ENCODE measurements at places on chromosomes 2 and 18.

- peak; percentile 46 for DNase-seq
These were observed 175.7 kb upstream of the TANK start for GRCh38 chr2:160984426-160985077.

- no peak for DNase-seq
These were observed 4.4 kb downstream of the ACTR3 start for GRCh38 chr2:113894156-113894743.

DNA sequence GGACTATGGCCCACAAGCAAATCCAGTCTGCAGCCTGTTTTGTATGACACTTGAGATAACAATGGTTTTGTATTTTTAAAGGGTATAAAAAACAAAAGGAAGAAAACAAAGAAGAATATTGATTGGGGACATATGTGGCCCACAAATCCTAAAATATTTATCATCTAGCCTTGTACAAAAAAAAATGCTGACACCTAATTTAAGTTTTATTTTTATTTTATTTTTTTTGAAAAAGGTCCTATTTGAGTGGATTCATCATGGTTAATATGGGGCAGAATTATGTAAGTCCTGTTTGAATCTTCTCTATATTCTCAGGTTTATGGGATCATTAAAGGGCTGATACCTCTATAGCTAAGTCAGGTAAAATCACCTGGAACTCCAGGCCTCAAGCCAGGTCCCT lies 525.7 kb downstream of the LRP1B start:
- no peak for DNase-seq

GRCh38 chr18:23210526-23210925 lies 75.2 kb downstream of the CABLES1 start:
- DNase-seq: no peak

- no peak for DNase-seq
These were observed 146.7 kb upstream of the EPAS1 start for GRCh38 chr2:46150445-46150955.

DNA sequence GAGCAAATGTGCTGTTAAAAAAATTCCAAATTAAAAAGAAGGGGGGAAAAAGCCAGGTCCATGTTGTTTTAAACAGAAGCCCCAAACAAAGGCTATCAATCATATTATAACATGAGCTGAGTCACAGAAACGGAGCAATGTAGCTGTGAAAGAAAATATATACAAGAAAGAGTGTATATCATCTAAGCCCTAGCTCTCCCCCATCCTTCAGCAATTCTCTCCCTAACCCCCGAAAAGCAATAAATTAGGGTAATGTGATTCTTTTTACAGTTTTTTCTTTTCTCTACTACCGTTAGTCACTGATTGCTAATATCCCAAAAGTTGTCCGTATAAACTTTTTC lies 25.3 kb downstream of the FEZ2 start:
- no peak for DNase-seq

DNA sequence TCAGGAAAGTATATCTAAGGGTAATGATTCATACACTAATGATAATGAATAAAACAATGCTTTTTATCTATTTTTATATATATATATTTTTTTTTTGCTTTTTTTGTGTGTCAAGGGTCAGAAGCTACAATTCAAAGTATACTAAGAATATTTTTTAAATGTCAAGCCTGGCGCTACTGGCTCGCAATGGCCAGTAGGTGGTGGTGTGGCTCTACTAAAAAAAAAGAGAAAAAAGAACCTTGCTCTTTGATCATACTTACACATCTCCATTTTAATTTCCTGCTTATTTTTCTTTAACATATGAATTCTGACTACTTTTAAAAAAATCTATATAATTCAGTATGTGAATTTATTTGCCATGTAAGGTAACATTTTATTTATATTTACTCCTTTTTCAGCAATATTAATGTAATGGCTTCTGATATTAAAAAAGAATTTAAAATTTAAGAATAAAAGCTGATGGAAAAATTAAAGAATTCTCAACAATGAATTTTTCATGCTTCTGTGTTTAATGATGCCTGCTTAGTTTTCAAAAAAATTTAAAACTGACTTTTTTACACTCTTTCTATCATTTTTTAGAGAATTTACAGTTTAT lies 232.9 kb downstream of the GULP1 start:
- DNase-seq: peak; percentile 91

GRCh38 chr2:152486737-152487400 lies 151.9 kb downstream of the FMNL2 start:
- no peak for DNase-seq

DNA sequence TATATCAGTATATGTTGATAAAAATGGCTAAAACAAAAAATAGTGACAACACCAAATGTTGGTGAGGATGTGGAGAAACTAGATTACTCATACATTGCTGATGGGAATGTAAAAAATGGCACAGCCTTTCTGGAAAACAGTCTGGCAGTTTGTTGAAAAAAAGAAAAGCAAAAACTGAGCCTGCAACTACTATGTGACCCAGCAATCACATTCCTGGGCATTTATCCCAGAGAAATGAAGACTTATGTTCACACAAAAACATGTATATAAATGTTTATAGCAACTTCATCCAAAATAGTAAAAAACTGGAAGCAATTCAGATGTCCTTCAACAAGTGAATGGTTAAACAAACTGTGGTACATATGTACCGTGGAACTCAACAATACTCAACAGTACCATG lies 7.5 kb upstream of the KDSR start:
- no peak for DNase-seq

GRCh38 chr2:72770879-72771461 lies 54.9 kb downstream of the EXOC6B start:
- peak; percentile 91 for DNase-seq

DNA sequence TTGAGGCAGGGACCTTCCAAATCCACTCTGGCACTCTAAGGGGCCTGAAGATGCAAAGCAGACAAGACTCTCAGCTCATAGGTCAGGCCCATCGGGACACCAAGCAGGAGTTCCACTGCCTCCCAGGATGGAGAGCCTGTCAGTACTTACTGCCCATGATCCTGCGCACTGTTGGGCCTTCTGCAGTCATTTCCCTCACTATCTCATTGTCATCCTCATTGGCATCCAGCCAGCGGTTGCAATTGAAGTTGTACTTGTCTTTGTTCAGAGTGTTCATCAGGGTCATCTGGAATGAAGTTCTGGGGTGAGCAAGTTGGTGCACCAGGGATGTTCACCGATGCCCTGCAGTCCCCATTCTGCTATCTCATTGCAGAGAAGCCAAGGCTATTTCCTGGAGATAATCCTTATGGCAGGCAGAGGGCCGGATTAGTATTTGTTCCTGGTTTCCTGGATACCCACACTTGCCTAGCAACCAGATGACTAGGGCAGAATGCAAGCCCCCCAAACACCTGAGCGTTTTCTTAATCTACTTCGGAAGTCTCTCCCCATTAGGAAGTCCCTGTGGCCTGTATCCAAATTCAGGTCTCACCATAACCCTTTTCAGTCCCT lies 65.1 kb downstream of the LOXHD1 start:
- no peak for DNase-seq

DNA sequence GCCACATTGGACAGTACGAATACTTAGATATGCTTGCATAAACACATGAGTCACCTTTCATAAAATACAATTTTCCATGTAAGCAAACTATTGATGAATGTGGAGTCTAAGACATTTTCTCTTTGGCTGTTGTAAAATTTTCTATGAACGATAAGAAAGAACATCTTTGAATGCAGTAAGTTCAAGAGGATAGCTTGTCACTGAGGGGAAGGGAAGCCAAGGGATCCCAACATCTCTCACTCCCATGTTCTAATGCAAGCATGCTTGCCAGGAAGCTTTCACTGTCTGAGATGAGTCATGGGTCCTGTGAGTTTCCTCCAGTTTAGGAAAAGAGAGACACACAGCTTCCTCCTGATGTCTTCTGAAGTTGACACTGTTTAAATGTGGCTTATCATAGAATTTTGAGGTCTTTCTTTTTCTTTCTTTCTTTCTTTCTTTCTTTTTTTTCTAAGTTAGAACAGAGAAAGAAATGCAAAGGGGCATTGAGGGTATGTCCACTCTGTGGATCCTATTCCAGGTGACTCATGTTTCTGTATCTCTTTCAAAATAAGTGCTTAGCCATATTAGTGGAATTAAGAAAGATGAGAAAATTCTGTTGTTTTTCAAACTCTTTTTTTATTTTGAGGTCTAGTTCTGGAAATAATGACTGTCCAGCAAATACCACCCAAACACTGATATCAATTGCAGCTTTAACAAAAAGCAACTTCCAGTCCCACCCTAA lies 146.6 kb downstream of the RDH14 start:
- no peak for DNase-seq

DNA sequence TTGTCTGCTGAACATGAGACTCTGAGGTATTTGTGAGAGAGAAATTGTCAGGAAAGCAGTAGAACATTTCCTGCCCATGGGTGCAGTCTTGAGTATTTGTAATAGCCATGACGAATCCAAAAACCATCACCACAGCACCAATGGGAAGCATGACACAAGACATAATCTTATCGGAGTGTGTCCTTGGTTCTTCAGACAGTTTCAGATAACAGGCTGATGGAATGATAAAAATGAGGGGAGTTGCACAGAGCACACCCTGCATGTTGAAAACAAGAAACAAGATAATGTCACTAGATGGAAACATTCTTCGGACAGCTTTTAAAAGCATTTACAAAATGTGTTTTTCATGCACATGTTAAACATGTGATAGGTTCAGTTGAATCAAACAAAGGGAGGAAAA lies 56.9 kb downstream of the SLC38A11 start:
- DNase-seq: no peak

DNA sequence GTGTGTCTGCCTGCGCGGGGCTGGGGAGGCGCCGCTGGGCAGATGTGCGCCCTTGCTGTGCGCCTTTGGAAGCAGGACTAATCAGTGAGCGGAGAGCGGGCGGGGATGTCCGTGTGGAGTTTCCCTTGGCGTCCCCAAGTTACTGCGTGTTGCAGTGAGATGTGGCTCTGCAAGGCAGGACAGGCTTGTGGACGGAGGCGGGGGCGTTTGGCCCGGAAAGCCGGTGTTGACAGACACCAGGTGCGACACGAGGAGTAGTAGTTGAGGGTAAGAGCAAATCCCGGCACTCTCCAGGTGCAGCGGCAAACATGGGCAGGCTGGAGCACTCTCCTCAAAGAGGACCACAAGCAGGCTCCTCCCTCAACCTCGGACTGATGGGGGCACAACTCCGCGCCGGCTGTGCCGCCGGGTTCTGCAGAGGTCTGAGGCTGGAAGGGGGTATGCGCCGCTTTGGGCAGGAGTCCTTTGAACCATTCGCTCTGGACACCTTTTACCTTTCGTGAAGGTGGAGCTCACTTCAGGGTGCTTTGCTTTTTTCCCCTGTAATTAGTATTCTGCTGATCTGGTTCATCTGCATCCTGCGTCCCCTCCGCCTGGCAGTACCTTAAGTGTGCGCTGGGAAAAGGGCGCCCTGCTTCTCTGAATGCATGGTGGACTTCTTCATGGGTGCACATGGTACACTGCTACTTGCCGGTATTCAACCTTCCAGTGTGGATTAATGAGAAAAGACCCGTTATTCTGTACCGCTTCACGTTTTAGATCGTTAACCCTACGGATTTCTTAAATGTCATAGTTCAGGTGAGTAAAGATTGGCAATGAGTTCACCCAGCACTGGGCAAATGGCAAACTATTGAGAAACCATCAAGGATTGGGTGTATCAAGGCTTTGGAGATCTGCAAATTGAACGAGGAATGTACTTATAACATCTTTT lies 608 bp downstream of the CDH7 start:
- DNase-seq: peak; percentile 87

All from eye (tissue), 1 donor.